T-helper 17 cell (primary cell): ENCODE measurements at places on chromosomes 3 and 15.
A peak's percentile ranks its signal among the peaks of the same experiment; 100 is the strongest.

GRCh38 chr3:182957676-182958266, 22.6 kb downstream of the DCUN1D1 start:
- H3K36me3 ChIP-seq = peaks cover 8% of the 10 kb centered on the region
- H3K27ac ChIP-seq = no peak overlapping the region
- no peak overlapping the region for H3K4me3 ChIP-seq
- DNase-seq = no peak
- H3K27me3 ChIP-seq = no peaks in the 10 kb centered on the region

GRCh38 chr15:58330741-58331559, 100.8 kb upstream of the LIPC start:
- H3K27me3 ChIP-seq = no peaks in the 10 kb centered on the region
- peak overlapping the region; percentile 15 for H3K4me3 ChIP-seq
- H3K36me3 ChIP-seq = peaks cover 2% of the 10 kb centered on the region
- peak overlapping the region; percentile 87 for H3K27ac ChIP-seq

DNA sequence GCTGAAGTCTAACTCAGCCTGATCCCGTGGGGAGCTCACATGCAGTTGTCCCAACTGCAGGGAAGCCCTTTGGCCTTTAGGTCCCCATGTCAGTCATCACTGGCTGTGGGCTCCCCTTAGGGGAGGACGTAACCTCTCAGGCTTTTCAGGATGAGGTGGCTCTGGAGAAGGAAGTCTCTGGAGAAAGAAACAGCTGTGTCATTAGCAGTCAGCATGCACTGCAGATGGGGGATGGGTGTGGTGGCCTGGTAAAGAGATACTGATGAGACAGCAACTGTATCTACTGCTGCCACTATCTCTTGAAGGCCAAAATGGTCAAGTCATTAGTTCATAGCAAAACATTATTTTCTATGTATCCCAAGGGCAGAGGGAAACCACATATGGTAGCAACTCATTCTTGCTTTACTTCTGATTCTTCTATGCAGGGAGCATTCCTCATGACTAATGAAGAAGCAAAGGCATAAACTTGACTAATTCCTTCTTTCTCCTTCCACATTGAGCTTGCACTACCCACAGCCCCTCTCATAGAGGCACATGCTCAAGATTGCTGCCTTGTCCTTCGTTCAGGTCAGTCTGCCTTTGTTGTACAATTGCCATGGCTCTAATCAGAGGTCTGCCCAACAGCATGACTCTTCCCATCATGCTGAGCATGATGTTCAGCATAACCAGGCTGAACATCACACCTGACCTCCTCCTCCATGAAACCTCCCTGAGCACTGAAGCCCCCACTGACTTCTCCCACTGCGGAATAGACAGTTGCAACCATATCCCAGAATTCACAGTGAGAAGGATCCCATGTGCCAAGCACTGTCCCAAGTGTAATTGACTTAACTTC, 47.8 kb upstream of the TMEM158 start:
- no peaks in the 10 kb centered on the region for H3K4me1 ChIP-seq
- peaks cover 8% of the 10 kb centered on the region for H3K36me3 ChIP-seq
- H3K4me3 ChIP-seq = no peak overlapping the region
- DNase-seq = no peak
- H3K27ac ChIP-seq = no peak overlapping the region

DNA sequence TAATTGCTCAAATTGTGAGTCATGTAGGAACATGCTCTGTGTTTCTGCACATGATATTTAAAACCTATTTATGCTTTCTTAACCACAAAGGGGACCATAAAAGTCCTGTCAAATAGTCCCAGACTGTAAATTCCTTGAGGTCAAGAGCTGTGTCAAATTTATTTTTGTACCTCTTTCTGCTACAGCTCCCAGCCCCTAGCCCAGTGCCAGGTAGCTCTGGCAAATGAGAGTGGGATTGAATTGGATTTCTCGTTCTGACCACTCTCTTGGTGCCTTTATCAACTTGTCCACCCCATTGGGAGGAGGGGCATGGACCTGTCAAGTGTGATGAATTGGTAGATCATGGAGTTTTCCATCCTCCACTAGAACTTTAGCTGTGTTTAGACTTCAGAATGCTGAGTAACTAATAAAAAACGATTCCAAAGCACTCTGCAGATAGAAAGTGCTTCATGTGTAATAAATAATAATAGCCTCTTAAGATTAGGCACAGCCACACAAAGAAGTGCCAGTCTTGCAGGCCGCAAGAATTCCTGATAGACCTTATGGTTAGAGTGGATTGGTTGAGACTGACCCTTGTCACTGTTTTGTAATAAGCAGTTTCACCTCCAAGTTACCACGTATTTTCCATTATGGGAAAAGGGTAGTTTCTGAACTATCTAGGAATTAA, 120.4 kb downstream of the LPP start:
- DNase-seq = no peak
- peaks cover 25% of the 10 kb centered on the region for H3K4me1 ChIP-seq
- no peak overlapping the region for H3K4me3 ChIP-seq
- H3K36me3 ChIP-seq = peaks cover 14% of the 10 kb centered on the region

GRCh38 chr3:194326192-194326967, 24.7 kb downstream of the CPN2 start:
- no peak overlapping the region for H3K4me3 ChIP-seq
- H3K27me3 ChIP-seq = peaks cover 16% of the 10 kb centered on the region
- peaks cover 2% of the 10 kb centered on the region for H3K4me1 ChIP-seq
- H3K36me3 ChIP-seq = no peaks in the 10 kb centered on the region

DNA sequence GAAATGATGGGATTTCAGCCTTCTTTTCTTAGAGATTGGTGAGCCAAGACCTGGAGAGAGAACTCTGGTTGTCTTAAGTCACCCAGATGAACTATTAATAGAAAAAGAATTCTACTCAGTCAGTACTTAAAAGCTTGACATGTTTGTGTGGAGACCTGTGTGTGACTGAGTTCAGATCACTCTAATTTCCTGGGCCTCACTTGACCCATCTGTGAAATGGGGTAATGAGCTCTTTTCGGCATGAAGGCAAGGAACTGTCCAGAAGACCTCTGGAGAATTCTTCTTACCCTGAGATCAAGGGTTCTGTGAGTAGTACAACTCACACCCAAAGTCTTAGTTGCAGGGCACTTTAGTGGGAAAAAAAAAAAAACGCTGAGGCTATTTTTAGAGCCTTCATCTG, 92.9 kb downstream of the LPP start:
- no peak overlapping the region for H3K27ac ChIP-seq
- peaks cover 18% of the 10 kb centered on the region for H3K4me1 ChIP-seq
- no peak for DNase-seq

DNA sequence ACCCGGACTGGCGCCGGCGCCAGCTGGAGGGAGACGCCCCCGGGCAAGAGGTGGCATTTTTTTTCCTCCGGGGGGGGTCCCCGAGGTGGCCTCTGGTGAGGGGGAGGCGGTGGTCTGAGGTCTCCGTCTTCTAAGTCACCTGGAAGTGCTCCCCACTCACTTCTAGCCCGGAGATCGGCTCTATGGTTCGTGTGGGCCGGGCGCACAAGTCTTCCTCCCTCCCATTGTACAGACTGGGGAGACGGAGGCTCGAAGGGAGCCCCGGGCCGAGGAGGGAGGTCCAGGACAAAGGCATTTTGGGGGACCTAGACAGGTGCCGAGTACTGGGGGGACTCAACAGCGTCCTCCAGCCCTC, 4.4 kb downstream of the GATA2 start:
- peak overlapping the region; percentile 91 for H3K4me3 ChIP-seq
- no peak overlapping the region for H3K27ac ChIP-seq
- peaks cover 2% of the 10 kb centered on the region for H3K36me3 ChIP-seq
- DNase-seq = no peak
- H3K4me1 ChIP-seq = peaks cover 22% of the 10 kb centered on the region
- peaks cover 60% of the 10 kb centered on the region for H3K27me3 ChIP-seq

- H3K27me3 ChIP-seq = no peaks in the 10 kb centered on the region
- no peaks in the 10 kb centered on the region for H3K4me1 ChIP-seq
- no peak overlapping the region for H3K27ac ChIP-seq
- peaks cover under 1% of the 10 kb centered on the region for H3K36me3 ChIP-seq
- H3K4me3 ChIP-seq = no peak overlapping the region
These were observed 46.5 kb upstream of the MANF start for GRCh38 chr3:51338632-51339031.
